SK-N-SH treated with all-trans-retinoic acid at 6 μM for 48 hours (cell line): ENCODE measurements at places on chromosomes 7 and 10.
A peak's percentile ranks its signal among the peaks of the same experiment; 100 is the strongest.

- ATAC-seq: no peak
These were observed 132.5 kb upstream of the UNC5B start for GRCh38 chr10:71079761-71080380.

- peak; percentile 31; the same call in 1 of the 3 replicates for ATAC-seq
These were observed 74.4 kb upstream of the TCF7L2 start for GRCh38 chr10:112875476-112876267.

DNA sequence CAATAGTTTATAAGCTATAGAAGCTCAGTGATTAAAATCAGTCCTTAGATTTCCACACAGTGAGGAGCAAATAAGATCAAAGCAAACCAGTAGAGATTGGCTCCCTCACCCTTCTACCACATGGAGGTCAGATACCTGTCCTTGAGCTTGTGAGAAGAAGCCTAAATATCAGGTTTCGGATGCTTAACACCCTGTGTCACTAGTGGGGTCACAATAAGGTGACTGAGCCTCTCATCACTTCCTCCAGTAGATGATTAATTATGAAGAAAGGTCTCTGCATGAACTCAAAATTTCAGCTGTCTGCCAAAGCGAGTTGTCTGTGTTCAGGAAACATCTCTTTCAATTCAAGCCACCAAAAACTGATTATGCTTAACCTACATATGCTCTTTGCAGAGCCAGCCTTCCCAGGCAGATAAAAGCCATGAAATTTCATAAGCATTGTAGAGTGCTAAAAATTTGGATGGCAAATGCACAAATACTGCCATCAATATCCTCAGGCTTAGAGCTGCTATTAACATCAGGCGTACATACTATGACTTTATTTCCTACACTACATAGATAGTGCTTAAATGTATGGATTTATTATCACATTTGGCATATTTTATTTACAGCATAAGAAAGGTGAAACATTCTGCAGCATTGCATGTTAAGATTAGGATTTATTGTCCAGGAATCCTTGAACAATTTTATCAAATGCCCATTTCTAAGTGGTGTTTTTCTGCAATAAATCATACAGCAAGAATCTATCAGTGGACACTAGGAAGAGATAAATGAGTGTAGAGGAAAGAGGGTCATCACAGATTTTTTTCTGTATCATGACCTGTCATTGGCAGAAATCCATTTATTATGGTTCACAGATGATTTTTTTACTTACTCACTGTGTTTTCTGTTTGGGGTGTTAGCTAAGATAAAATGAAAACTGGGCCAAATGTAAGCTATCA is 285.1 kb upstream of the SP8 start:
- ATAC-seq: no peak

GRCh38 chr7:1542329-1542728 is 11.8 kb downstream of the MAFK start:
- no peak for ATAC-seq

GRCh38 chr10:77251297-77252013 is 386.2 kb downstream of the KCNMA1 start:
- peak; percentile 78 for ATAC-seq

GRCh38 chr7:96320442-96320841 is 1.5 kb downstream of the SLC25A13 start:
- ATAC-seq: no peak

DNA sequence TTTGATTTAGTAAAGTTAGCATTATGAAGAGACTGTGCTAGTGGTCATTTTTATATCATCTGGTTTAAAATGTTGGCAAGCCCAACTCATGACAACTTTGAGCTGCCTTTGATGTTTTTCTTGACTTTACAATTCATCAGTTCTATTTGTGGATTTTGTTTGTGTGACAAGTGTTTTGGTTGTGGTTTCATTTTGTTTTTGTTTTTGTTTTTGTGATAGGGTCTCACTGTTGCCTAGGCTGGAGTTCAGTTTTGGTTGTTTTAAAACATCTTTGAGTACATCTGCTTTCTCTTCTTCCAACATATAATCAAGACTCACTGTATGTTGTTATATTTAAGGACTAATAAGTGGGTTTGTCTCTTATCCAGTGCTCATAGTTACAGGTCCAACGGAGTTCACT is 17.6 kb upstream of the SFR1 start:
- no peak for ATAC-seq

GRCh38 chr10:3625959-3626751 is 158.9 kb downstream of the KLF6 start:
- ATAC-seq: no peak

DNA sequence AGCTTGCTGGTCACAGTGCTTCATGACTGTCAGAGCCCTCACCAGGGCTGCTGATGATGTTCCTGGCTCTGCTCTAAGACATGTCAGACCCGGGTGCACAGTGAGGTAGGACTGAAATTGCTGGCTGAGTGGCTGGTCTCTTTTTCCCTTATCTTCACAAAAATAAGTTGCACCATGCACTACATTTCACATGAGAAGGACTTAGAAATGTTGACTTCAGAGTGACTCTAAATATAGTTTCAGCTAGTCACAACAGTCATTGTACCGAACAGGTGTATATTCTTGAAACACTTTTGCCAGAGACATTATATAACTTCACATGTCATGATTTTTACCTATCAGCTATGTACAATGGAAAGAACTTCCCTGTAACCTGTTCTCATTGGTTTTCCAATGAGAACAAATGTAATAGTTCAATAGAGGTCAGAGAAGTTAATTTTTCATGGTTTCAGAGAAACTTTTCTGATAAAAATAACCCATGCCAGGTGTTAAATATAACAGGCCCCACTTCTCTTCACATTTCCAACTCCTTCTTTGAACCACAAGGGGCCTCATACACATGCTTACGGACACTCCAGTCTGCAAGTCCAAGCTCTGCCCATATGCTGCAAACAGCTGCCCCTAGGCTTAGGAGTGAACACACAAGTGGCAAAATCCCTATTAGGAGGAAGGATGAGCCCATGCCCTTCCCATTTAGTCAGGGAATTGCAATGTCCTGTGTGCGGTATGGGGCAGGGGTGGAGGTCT is 115.6 kb downstream of the CDK6 start:
- ATAC-seq: no peak

- ATAC-seq: peak; percentile 52
These were observed 160.4 kb downstream of the KIF20B start for GRCh38 chr10:89861584-89862301.

- ATAC-seq: no peak
These were observed 69.2 kb upstream of the SLC39A12 start for GRCh38 chr10:17882557-17882956.

- ATAC-seq: no peak; the same call in 2 of the 3 replicates
These were observed 126.2 kb downstream of the CCNY start for GRCh38 chr10:35462491-35462934.

DNA sequence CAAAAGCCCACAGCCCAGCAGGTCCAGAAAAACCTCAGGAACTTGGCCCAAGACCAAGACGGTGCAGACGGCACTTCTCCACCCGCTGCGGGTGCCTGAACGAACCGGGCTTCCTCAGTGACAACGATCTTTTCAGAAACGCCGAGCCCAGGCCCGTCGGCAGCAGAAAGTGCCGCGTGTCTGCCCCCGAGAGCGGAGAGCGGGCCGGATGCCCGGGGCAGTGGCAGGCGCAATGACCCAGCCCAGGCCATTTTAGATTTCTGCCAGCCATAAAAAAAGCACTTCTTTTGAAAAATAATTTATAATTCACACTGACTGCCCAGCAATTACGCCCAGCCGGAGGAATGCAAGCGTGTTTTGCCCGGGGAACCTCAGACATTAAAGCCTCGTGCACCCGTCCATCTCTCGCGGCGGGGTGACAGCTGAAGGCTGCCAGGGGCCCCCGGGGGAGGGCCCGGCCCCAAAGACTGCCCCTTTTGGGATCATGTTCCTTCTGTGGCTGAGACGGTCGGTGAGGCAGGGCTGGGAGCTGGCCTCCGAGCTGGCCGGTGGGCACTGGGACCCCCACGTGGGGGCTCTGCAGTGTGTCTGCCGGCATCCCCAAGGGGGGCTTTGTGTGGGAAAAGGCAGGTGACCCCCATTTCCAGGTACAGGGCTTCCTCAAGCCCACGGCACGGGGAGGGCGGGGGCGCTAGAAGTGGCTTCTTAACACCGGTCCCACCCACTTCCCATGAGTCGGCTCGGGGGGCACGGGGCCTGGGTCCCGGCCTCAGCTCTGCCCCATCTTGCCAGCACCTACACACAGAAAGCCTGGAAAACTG is 71.3 kb upstream of the PDGFA start:
- no peak for ATAC-seq

- ATAC-seq: no peak
These were observed 18.4 kb downstream of the SMURF1 start for GRCh38 chr7:99125505-99125865.

GRCh38 chr10:104218751-104219150 is 13.4 kb downstream of the CFAP43 start:
- no peak for ATAC-seq

DNA sequence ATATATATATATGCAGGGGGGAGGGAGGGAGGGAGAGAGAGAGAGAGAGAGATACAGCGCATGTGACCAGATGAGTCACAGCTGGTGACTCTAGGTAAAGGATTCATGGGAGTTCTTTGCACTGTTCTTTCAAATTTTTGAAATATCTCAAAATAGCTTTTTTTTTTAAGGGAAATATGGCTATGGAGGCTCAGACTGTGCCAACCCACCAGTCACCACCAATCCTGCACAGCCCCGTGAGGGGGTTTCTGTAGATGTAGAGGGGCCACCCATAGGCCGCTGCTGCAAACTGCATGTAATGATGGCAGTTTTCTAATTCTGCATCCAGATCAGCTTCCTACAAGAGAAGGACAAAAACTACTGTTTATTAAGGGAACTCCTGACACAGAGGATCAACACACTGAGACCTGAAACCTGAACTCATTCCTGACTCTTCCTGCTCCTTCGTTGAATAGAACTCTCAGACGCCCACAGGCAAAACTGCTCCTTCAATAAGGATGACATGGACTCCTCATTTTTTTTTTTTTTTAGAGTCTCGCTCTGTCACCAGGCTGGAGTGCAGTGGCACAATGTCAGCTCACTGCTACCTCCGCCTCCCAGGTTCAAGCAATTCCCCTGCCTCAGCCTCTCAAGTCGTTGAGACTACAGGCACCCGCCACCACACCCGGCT is 17.3 kb downstream of the DAGLB start:
- peak; percentile 89 for ATAC-seq

GRCh38 chr7:7746458-7746857 is 28.1 kb upstream of the RPA3 start:
- no peak for ATAC-seq

DNA sequence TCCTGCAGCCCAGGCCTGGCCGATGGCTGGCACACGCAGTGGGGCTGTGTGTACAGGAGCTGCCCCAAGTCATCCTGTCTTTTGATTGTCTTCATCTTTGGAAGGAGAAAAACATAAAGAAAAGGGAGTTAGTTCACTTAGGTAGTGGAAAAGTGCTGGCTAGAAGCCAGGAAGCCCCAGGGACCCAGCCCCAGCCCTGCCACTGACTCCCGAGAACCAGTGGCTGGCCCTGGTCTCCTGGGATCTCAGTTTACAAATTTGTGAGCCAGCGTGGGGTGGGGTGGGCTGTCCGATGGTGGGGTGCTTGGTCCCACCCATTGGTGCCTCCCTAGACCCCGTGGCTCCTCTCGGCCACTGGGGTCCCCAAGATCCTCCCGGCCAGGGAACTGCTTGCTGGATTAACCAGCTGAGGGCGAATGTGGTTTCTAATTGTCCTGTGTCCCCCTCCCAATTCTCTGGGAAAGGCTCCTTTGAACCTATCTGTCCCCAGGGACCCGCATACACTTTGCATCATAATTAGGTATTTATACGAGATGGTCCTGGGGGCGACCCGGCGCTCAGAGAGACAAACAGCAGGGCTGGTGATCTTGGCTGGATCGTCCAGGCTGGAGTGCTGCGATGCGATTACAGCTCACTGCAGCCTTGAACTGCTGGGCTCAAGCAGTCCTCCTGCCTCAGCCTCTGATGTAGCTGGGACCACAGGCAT is 16.3 kb upstream of the CHST12 start:
- ATAC-seq: no peak

GRCh38 chr7:16944936-16945335 is 63.2 kb upstream of the AGR3 start:
- no peak for ATAC-seq

DNA sequence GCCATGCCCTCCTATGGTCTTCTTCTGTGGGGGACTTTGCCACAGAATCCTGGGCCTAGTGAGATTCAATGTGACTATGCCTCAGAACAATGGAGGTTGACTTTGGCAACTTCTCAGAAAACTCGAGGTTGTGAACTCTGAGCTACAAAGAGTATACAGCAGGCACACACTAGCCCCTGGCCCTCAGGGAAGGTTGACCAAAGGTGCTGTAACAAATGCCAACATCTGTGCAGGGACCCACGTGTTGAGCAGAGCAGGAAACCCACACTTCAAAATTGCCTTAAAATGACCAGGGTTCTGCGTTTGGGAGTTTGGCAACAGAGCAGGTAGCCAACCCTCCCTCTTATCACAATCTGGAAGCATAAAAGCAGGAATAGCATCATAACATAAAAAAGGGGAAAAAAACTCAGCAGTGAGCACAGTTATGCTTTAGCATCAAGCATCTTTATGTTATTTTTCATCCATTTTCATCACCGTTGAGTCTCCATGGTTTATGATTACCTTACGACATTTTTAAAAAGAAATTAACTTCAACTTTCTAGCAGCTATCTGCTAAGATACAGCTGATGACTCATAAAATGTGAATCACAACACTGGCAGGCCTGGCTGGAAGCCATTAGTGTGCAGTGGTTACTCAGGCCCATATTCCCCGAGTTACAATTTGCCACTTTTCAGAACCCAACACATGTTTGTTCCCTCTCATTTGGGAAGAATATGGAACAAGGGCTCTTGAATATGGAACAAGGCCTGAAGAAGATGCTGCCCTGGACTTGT is 11.1 kb downstream of the PRLHR start:
- ATAC-seq: peak; percentile 80

DNA sequence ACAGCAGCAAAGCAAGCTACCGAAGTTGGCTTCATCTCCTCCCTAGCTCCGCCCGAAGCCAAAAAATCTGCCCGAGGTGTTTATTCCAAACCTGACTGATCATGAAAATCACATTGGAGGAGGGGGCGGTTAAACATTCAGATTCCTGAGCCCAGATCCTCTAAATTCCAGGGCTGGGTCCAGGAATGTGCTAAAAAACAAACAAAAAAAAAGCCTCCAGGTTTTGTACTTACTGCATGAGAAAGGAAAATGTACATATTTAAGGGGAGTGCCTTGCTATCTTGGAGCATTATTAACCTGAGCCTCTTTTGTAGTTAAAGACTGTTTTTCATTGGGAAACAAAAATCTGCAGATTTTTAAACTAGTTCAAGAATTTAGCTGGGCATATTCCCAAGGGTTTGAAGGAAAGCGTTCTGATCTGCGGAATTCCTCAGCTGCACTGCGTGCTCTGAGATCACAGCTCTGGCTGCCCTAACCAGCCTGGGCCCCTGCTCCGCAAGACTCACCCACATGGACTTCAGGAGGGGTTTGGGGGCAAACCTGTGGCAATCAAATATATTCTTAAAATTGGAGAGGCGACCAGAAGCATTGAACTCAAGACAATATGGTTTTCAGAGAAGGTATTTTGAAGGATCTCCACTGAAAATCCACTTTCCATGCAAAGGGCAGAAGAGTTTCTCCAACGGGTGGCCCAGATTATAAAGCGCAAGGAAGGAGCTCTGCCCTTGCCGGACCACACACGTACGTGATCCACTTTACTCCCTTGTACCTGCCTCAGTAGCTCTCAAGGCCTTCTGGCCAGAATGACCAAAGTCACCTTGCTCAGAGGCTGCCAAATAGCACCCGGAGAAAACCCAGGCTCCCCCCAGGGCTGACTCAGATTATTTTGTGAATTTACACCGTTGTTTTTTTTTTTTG is 10.0 kb upstream of the TNS3 start:
- peak; percentile 74 for ATAC-seq

GRCh38 chr7:138354066-138354465 is 106.0 kb upstream of the TRIM24 start:
- ATAC-seq: no peak
